ENCODE measurements at places on chromosomes 4 and X.

GRCh38 chr4:16674082-16674481 lies 224.4 kb downstream of the LDB2 start:
- DNase-seq: no peak

DNA sequence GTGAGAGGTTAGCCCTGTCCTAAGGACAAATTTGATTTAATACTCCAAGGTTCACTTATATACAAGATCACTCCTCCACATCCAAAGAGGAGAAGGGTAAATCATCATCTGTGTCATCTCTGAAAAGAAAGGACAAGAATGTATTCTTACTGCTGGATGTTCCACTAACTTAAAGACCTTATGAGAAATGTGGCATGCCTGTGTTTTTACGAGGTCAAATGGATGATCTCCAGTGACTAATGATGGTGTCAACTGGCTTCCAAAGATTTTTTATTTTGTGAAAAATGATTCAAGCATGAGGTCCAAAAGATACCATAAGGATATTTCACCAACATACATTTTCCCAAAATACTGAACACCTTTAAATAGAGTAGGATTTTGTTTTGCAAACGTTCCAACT lies 143.4 kb downstream of the PTCHD1 start:
- DNase-seq: no peak

DNA sequence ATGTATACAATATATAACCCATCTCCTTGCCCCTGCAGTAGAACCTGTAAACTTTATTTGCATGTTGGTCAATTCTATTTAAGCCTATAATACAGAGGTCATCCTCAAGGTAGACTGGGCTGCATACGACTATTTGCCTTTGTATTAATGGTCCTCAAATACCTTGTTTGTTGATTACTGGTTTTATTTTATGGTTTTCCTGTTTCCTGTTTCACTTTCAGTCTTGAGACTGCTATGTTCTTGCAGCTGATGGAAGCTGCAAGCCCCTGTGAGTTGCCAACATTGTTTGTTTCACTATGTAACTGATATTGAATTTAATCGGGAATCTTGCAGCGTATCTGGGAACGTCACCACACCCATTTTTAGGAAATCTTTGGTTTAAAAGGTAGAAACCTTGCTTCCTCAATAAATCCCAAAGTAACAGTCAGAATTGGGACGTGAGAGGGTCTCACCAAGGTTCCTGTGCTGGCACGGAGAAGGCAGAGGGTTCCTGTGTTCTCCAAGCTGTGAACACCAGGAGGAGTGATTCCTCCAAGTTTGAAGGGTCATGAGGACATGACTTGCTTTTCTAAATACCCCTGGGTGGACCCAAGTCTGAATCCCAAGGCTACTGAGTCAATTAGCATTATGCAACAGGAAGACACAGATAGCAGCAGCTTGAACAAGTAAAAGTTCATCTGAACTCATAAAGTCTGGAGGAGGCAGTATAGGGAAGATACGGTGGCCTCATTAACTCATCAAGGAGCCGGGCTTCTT lies 110.6 kb upstream of the PNPLA4 start:
- no peak for DNase-seq

- DNase-seq: no peak
These were observed 6.2 kb downstream of the TCEAL9 start for GRCh38 chrX:103362474-103362873.

Data from SHP77 treated with DMSO at 0.1 percent for 48 hours (cell line).